Adrenal gland (tissue), 19 donors: ENCODE measurements at places on chromosomes 11 and 22.

DNA sequence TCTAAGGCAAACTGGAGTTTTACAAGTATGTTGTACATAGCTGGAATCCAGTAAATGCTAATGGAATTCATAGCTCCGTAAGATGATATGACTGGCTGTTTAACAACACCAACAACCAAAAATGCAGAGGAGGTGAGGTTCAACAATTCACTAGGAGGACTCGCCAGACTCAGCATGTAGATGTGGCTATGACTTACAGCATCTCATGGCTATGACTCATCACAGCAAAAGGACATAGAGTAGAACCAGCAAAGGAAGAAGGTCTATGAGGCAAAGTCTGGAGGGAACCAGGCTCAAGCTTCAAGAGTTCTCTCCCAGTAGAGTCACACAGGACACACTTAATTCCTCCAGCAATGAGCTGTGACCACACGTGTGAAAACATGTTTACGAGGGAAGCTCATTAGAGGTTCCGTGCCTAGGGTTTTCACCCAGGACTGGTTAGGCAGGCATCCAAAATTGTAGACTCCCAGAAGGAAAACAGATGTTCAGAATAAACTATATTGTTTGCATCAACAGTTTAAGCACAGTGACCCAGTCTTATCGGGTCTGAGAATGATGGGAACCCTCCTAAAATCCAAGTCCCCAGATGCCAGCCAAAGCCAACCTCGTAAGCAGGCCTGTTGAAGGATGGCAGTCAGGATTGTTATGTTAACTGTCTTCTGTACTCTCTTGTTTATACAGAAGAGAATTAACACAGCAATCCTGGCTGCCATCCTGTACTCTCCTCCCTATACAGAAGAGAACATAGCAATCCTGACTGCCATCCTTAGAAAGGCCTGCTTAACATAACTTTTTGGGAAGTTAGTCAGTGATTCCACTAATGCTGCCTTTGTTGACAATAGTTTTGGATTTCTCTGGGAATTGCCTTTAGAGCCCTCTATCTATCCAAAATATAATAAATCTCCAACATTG is 116.6 kb downstream of the LARGE1 start:
- DNase-seq: no peak

GRCh38 chr22:39994041-39994565 is 651 bp upstream of the FAM83F start:
- no peak for DNase-seq

GRCh38 chr11:117823294-117823945 is 1.1 kb downstream of the FXYD2 start:
- peak; percentile 24 for DNase-seq

GRCh38 chr11:64656862-64657261 is 65.8 kb downstream of the SLC22A12 start:
- no peak for DNase-seq

- no peak for DNase-seq
Measured at GRCh38 chr11:108606495-108607160, 13.1 kb upstream of the EXPH5 start.

DNA sequence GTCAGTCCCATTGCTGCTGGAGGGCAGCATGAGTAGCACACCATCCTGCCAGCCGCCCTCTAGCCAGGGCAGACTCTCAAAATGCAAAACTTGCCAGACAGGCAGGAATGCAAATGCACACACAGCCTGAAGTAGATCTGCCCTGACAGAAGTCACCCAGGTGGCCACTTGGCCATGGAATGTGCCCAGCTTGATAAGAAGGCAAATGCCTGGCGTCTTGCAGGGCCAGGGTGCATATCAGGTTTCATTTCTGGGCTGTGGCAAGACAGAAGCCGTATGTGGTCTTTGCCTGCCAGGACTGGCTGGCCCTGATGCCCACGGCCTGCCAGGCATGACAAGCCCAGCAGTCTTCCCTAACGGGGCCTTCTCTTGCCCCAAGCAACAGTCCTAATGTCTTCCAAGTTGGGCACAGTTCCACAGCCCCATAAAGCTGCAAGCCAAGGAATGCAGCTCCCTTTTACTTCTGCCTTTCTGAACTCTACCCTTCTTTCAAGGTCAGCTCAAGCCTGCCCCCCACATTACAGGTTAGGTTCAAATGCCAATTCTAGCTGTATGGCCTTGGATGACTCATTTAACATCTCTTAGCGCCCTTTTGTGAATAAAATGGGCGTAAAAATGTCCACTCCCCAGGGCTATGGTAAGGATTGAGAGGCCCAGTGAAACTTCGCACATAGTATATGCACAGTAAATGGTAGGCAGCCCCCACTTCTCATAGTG is 29.7 kb downstream of the POU2AF3 start:
- peak; percentile 53 for DNase-seq

GRCh38 chr11:35158701-35159510 is 19.9 kb downstream of the CD44 start:
- DNase-seq: no peak

DNA sequence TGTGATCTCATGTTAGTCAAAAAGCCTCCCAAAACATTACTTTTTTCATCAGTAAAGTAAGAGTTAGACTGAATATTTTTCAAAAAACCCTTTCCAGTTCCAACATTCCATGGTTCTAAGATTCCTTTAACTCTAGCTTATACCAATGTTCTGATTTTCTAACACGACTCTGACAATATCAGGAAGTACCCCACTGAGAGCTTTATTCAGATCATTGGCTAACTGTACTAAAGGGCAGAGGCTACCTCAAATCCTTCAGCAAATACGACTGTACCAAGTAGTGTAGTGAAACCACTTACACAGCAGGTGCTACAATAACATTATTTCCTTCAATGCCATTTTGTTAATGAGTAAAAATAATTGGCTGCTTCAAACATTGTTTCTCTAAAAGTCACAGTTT is 213.4 kb upstream of the PITPNB start:
- DNase-seq: no peak

DNA sequence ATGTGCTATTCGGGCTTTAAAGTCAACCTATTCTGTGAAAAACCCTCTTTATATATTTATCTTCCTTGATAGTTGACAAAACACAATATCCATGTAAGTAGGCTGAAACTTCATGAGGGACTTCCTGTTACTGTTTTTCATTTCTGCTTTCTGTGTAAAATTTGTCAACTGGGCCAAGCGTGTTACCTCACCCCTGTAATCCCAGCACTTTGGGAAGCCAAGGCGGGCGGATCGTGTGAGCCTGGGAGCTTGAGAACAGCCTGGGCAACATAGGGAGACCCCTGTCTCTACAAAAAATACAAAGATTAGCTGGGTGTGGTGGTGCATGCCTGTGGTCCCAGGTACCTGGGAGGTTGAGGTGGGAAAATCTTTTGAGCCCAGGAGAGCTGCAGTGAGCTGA is 66.5 kb upstream of the SLC25A18 start:
- no peak for DNase-seq

- no peak for DNase-seq
Measured at GRCh38 chr11:19520681-19521080, 192.0 kb upstream of the NAV2 start.

DNA sequence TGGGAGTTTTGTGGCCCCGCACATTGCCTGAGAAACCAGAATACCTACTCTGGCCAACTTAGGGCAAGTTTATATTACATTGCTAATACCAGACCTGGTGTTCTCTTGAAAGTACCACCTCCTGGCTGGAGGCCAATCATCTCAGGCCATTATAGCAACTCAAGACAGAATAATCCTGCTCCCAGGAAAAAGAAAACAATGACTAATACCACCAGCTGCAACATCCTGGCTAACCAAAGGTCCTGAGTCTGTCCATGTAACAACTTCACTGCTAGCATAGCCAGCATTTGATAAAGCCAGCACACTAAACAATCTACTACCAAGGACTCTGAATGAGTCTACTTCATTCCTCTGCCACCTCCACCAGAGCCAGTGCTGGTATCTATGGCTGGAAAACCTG is 1298.7 kb upstream of the CNTN5 start:
- no peak for DNase-seq

DNA sequence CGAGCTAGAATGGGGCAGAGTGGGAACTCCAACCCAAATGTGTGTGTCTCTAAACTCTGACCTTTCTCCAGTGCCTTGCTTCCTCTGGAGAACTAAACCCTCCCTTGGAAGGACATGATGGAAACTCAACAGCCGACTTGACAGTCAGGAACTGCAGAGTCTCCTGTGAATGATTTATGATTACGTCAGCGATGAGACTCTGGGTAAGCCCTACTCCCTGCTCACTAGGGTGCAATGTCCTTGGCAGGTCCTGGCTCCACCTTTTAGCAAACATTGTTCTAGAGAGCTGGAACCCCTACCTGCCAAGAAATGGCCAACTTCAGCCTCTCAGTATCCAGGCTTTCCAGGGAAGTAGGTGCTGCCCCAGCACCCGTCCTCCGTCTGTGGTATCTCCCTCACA is 96.1 kb upstream of the CD82 start:
- no peak for DNase-seq

GRCh38 chr11:39412117-39412516 is 2047.3 kb downstream of the LRRC4C start:
- DNase-seq: no peak

- no peak for DNase-seq
Measured at GRCh38 chr11:46850829-46851380, 4.8 kb upstream of the CKAP5 start.

DNA sequence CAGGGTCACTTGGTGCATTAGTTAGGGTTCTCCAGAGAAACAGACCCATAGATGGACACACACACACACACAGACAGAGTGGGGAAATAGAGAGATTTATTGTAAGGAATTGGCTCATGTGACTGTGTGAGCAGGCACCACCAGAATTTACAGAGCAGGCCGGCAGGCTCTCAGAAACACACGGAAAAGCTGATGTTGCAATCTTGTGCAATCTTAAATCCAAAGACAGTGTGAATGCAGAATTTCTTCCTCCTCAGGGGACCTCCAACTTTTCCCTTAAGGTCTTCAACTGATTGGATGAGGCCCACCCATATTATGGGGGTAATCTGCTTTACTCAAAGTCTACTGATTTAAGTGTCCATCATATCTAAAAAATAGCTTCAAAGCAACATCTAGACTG is 49.8 kb downstream of the APIP start:
- DNase-seq: no peak

GRCh38 chr22:36277482-36278291 is 24.8 kb downstream of the APOL1 start:
- peak; percentile 68 for DNase-seq

- DNase-seq: no peak
Measured at GRCh38 chr11:34176751-34177209, 71.4 kb downstream of the NAT10 start.

GRCh38 chr22:47207387-47207786 is 444.9 kb downstream of the TBC1D22A start:
- DNase-seq: peak; percentile 21
